ENCODE measurements at places on chromosomes 6 and 20.

DNA sequence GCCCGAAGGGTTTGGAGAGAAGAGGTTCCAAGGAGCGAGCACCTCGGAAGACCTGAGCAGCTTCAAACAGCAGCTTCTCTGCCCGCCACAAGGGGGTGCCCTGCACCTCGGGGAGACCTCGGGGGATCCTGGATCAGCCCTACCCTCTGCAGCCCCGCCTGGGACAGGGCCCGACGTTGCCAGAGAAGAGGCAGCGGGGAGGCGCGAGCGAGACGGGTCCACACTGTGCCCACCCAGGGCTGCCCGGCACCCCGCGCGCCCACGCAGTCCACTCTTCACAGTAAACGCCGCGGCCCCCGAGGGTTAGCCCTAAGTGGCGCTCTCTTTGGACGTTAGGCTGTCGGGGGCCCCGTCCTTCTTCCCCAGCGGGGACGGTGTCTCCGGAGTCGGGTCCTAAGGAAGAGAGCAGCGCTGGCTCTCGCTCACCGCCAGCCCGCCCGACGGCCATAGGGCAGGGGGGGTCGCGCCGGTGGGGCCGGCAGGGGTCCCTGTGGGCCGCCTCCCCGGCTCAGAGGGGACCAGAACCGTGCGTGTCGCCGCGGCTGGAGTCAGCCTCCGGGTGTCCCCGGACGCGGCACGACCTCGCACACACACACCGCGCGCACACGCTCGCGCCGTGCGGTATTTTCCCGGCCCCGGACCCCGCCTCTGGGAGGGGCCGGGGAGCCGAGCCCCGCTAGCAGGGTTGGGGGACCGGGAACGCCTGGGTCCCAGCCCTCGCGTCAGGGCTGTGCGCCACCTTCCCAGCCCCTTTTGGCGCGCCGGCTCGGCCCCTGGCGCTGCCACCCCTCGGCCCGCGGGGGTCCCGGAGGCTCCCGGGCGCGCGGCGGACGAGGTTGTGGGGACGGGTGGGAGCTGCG is 929 bp downstream of the CDH22 start:
- DNase-seq, result peak; percentile 73

DNA sequence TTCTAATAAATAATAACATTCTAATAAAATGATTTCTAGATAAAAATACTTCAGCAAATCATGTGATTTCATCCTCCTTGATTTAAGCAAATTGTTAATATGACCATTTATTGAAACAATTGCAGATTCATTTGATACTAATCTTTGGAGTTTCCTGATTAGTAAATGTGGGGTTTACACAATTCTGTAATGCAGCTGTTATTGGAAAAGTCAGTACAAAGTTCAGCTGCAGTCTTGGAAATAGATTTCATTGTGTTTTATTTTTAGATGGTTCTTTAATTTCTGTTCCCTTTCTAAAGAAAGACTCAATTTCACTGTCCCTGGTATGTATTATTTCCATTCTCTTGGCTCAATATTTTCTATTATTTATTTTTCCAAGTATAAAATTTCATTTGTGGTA is 342.0 kb downstream of the TBC1D32 start:
- DNase-seq, result no peak

DNA sequence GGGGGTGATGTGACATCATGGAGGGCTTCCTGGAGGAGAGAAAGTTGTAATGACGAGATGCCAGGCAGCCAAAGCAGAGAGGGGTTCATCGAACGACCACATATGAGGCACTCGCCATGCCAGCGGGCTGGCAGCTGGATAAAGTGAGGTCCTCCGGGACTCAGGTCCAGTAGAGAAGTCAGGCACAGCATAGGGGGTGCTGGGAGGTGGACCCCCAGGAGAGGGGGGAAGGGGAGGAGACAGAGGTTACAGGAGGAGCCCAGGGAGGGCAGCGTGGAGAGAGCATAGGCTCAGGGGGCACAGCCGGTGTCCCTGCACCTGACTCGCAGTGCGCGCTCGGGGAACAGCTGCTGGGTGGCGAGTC is 174.7 kb downstream of the BMP7 start:
- no peak for DNase-seq

DNA sequence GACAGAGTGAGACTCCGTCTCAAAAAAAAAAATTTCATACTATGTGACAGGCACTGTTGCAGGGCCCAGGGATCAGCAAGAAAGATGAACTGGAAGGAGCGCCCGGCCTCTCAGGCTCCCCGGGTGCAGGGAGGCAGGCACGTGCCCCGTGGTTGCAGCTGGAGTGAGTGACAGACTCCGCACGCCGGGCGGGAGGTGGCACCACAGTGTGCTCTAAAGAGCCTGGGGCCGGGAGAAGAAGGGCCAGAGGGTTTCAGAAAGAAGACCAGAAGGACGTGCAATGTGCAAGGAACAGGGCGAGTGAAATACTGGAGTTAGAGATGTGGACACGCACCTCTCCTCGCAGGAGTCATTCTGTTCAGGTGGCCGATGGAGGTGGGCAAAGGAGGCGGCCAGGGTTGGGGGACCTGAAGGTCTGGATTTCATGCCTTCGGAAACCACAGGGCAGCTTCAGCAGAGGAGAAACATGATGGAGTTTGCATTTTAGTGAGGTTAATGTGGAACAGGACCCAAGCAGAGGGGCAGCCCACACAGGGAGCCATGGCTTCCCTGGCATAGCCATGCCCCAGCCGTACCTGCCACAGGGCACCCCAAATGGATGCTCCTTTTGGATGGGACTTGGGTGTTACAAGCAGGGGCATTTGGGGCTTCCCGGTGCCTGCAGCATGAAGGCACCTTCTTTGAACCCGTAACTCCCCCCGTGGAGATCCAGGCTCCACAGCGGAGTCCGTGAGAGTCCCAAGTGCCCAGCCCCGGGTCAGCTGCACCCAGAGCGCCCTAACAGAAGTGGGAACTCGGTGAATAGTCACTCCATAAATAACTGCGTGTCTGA is 226.2 kb downstream of the ERMARD start:
- DNase-seq, result no peak

DNA sequence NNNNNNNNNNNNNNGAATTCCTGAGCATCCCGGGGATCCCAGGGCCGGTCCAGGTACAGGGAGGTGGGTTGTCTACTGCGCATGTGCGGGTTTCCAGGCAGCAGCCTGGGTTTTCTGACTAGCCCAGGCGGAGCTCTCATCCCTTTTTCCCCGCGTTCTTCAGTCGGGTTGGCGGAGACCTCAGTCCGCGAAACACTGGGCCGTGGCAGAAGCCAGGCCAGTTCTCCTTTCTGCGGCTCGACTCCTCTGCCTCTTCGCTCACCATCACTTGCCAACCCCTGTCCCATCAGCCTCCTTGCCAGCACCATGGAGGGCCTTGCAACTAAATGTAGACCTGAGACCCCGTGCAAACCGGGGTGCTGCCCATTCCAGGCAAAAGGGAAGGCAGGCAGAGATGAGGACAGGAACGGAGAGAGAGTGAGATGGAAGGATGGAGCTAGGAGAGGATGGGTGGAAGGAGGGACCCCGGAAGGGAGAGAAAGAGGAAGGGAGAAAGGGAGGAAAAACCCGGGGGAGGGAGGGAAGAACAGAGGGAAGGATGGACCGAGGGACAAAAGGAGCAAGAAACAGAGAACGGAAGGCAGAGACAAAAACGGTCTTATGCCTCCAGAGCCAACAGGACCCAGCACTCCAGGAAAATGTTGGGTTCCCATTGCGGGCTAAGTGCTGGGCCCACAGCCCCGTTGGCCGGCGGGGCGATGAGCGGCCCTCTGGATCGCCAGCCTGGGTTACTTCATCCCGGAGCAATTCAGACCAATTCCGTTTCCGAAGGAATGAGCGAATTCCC is 445.4 kb upstream of the DEFB115 start:
- DNase-seq, result no peak

DNA sequence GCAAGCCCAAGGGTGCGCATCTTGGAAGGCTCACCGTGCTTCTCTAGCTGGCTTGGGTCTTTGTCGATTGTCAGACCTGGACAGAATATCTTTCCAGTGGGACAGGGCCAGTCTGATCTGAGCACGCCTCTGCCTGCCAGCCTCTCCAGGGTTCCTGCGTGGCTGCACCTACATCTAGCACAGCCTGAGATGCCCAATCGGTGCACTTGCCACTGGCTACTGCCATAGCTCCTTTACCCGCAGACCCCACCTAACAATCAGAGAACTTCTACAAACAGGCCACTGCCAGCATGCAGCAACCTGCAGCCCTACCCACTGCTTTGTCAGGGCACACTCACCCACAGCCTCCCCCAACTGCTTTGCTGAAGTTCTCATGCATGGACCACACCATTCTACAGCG is 56.7 kb upstream of the PHACTR3 start:
- no peak for DNase-seq

DNA sequence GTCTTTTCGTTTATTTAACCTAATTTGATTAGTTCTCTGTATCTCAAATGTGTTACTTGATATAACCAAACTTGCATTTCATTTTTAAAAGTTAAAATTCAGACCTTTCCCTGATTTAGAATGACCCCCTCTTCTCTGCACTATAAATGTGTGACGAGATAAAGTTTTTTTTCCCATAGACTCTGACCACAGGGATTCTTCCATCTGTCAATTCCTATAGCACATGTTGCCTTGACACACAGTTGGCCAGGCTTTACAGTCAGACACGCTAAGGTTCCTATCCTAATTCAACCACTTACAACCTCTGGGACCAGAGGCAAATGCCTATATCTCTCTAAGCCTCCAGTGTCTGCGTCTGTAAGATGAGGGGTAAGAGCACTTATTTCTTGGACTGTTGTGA is 40.6 kb downstream of the KCNS1 start:
- no peak for DNase-seq

- no peak for DNase-seq
These were observed 568.2 kb downstream of the BCKDHB start for GRCh38 chr6:80674669-80675068.

GRCh38 chr6:6610031-6610591 is 21.6 kb downstream of the LY86 start:
- DNase-seq, result peak; percentile 52

DNA sequence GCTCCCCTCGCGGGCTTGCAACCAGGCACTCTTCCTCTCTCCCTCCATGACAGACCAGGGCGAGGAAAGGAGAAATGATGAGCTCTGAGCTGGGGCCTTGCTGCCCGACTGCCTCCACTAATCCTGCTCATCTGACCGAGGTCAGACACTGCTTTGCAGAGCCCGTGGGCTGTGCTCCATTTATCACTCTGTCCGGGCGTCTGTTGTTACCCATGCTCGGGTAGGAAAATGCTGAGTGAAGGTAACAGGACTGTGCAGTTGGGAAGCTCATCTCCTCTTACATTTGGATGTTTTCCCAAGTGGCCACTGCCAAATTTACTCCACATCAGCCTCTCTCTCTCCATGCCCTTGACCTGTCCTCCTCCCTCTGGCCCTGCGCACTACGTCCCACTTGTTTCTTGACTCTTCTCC is 14.6 kb downstream of the RPS6KA2 start:
- no peak for DNase-seq

DNA sequence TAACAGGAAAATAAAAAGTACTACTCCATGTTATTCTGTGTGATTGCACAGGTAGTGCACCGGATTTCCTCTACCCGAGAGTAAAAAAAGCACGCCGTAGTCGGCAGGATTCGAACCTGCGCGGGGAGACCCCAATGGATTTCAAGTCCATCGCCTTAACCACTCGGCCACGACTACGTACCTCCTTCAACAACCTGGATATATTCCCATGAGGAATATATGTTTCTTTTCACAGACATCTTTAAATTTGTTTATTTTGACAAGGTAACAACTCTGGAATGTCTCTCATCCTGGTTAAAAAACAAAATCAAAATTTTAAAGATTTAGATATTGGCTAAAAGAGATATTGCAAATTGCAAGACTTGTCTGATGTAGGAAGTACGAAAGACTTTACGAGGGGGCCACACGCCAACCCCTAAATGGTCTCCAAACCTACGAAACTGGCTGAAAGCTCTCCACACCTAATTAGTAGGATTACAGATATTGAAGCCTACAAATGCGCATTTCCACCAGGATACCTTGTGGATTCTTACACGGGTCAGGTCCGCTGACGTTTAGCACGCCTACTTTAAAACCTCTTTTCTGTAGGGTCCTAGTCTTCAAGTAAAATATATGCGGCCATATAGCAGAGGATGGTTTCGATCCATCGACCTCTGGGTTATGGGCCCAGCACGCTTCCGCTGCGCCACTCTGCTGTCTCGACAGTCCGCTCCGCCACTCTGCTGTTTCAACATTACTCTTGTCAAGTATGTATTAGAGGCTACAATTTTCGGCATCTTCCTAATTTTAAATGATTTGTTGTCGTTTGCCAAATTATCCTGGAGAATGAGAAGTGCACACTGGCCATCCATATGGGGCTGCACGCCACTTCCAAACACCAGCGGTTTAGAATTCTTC is 52.2 kb upstream of the BTN3A2 start:
- DNase-seq, result peak; percentile 92

GRCh38 chr6:138255443-138255842 is 37.2 kb upstream of the PBOV1 start:
- DNase-seq, result no peak

DNA sequence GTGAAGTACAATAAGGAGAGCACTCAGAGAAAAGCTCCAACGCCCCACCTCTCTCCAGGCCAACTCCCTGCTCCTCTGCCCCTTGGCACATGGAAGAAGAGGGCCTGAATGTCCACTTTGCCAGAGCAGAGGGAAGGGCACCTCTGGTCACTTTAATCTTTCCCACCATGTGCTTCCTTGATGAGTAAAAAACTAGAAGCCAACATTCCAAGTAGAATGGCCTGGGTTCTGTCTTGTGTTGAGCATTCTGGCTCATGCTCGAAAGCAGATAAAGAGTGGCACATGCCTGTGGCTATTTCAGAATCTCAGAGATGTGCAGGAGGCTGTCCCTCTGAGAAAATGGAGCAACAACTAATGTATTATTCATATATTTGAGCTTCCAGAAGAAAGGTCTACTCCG is 177.4 kb upstream of the PLN start:
- DNase-seq, result no peak

DNA sequence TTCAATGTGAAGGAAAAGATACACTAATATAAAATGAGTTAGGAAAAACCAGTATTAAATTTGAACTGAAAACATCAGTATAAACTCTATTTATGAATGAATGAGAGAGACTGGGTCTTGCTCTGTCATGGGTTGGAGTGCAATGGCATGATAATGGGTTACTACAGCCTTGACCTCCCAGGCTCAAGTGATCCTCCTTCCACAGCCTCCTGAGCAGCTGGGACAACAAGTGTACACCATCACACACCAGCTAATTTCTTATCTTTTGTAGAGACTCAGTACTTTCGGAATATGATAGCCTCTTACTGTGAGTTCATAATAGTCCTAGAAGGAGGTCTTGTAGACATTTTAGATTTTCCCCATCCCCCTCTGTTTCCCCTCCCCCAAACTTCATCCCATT is 21.4 kb downstream of the KCTD20 start:
- no peak for DNase-seq

- DNase-seq, result no peak
These were observed 236.1 kb downstream of the SYNDIG1 start for GRCh38 chr20:24705486-24705885.
